Activated T-helper 1 cell treated with anti-CD3 and anti-CD28 coated beads, Interleukin-2, amount 50 U/mL, for 16 hours (primary cell): ENCODE measurements at places on chromosomes 16 and 17.

DNA sequence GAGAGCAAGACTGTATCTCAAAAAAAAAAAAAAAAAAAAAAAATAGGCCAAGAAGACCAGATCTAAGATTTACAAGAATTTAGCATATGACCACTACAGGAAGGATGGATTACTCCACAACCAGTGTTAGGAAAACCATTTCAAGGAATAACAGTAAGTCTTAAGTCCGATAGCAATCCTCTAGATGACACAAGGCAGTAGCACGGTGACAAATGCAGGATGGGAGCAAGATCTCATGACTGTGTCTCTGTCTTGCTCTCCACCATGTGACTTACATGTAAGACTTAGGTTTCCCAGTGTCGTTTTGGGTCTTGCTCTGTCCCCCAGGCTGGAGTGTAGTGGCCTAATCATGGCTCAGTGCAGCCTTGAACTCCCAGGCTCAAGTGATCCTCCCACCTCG, 27.8 kb downstream of the C16orf96 start:
- no peak for DNase-seq

DNA sequence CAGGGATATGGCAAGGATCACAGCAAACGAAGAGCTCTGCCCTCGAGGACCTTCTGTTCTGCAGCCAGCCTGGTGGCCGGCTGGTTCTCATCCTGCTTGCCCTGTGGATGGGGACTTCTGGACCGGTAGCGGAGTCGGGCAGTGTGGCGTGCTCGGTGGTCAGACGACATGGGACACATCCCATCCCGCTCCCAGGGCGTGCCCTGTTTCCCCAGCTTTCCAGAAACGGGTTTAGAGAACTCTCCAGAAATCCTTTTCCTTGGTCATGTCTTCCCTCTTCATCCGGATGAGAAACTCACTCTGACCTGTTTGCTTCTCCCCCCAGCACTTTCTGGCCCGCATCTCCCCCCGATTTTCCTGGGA, 115.8 kb downstream of the OR1D5 start:
- no peak for DNase-seq

DNA sequence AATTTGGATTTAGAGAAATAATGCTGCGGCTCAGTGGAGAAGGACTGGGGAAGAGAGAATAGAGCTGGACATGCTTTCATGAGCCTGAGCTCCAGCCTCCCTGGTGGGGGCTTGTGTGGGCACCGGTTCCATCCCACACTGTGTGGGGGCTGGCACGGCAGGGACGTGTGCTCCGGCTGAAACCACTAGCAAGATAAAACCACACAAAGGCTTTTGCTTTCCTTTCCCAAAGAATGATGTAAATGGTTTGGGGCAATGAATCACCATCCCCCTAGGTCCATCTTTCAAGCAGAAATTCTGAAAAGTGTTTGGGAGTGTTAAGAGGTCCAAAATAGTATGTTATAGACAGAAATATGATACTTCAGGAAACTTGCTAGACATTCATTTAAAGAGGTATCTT, 77.0 kb downstream of the CDH11 start:
- no peak for DNase-seq

DNA sequence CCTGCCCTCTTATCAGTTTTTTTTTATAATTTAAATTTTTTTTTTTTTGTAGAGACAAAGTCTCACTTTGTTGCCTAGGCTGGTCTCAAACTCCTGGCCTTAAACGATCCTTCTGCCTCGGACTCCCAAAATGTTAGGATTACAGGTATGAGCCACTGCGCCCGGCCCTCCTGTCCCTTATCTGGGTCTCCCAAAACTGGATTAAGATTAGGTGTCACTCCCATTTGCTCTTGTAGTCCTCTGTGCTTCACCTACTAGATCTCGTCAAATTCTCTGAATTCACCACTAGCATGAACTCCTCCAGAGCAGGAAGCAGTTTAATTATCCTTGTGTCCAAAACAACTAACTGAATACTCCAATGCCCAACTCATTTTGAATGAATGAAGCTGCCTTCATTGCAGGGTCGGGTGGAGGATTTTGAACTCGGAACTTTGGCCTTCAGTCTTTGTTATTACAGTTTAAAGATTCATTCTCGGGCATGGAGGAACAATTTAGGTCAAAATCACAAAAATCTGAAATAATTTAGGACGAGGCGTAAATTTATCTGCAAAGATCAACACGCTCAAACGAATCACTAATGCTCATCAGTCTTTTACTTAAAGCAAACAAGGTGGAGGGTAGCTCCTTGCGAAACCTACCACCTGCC, 802 bp upstream of the ATXN2L start:
- no peak for DNase-seq

GRCh38 chr16:13042291-13042685, 140.9 kb downstream of the SHISA9 start:
- DNase-seq: no peak

- DNase-seq: peak; percentile 30
Measured at GRCh38 chr17:42097691-42098631, at the start of gene ZNF385C. TSS of gene ZNF385C (minus strand) at chr17:42098473. CDS start at chr17:42063056, 35,417 bp downstream.
